ENCODE measurements at places on chromosomes 6 and 20. TPM values are rescaled to one million over a fixed set of nuclear protein-coding genes. Genes with fewer than 3 reads are reported as not detected.

DNA sequence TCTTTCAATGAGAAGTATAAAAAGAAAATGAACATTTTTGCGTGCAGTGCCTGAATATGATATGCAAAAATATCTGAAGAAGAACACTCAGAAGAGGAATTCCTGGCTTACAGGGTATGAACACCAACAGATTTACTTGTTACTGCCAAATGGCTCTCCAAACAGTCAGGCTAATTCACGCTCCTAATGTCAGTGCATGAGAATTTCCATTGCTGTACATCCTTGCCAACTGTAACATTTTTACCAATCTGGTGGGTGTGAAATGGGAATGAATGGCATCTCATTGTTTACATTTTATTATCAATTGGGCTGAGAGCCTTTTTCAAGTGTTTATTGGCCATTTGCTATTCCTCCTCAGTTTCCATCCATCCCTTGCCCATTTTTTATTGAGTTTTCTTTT is 365.3 kb upstream of the MAP3K7 start:
- DNase-seq, result no peak

GRCh38 chr20:19887556-19888268 is 129.4 kb upstream of the NAA20 start:
- peak; percentile 54 for DNase-seq

GRCh38 chr6:89830170-89830809 is 610 bp downstream of the CASP8AP2 start:
- DNase-seq, result no peak

DNA sequence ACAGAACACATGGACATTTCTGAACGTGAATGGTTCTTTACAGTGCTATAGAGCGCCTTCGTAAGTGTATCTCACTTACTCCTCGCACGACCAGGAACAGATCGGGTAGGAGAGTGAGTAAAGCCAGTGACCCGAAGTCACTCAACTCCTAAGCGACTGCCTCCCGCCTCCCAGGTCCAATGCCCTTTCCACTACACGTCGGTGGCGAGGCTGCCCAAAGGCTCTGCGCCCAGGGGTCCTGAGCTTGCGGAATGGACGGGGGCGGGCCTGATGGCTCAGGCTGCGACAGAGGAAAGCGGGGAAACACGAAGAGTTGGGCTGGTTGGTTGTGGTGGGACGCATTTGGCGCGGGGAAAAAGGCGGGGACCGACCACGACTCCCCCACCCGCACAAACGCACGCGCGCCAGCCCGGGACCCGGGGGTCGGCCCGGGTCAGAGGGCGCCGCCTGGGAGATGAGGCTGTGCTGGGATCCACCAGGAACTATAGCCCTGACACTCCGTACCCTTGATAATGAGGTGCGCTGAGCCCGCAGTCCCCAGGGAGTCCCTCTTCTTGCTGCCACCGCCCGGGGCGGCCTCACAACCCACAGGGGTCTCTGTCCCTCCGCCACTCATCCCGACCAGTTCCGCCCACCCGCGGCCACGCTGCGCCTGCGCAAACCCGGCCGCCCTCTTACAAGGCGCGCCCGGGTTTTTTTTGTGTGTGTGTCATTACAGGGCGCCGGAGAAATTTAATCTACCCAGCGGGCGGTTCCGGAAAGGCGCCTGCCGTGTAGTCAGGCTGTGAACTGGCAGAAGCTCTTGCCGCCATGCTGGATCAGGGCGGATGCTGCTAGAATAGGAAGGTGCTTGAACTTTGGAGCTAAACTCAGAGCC is at the start of gene BLOC1S5:
TSS of gene BLOC1S5 (minus strand) at position 629 of the 877 bp plus-strand sequence. CDS start at position 616, 13 bp downstream.
- peak; percentile 97 for DNase-seq

NFKBIE gene
- total RNA-seq, result 5.4 TPM

DNA sequence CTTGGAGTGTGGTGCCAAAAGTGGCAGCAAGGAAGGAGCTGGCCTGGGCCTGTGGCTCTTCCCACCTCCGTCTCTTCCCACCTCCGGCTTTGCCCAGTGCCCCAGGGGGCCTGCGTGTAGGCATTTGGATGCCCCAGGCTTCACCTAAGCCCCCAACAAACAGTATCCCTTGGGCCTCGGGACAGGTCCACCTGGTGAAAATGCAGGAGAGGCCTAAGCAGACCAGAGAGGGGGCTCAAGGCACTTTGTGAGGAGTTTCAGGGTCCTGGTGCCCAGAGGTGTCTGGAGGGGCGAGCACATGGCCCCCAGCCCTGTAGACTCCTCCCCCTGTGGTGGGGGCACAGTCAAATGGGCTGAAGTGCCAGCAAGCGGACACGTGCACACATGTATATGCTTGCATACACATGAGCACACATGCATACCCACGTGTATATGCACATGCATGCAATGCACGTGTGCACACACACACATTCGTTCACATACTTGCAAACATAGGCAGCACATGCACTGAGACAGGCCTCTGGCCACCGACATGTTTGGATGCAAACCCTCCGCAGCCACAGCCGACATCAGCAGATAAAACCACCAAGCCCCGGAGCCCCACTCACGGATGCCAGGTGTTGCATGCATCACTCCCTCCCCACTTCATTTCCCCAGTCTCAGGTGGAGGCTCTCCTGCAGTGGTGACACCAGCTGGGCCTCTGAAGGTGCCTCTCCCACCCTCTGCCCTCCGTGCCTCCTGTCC is 124.5 kb downstream of the TAF4 start:
- DNase-seq, result no peak

- peak; percentile 2 for DNase-seq
Observed at GRCh38 chr6:30399390-30400058, 54.6 kb downstream of the RPP21 start.

MAP7 gene
- 0.49 TPM for total RNA-seq

DNA sequence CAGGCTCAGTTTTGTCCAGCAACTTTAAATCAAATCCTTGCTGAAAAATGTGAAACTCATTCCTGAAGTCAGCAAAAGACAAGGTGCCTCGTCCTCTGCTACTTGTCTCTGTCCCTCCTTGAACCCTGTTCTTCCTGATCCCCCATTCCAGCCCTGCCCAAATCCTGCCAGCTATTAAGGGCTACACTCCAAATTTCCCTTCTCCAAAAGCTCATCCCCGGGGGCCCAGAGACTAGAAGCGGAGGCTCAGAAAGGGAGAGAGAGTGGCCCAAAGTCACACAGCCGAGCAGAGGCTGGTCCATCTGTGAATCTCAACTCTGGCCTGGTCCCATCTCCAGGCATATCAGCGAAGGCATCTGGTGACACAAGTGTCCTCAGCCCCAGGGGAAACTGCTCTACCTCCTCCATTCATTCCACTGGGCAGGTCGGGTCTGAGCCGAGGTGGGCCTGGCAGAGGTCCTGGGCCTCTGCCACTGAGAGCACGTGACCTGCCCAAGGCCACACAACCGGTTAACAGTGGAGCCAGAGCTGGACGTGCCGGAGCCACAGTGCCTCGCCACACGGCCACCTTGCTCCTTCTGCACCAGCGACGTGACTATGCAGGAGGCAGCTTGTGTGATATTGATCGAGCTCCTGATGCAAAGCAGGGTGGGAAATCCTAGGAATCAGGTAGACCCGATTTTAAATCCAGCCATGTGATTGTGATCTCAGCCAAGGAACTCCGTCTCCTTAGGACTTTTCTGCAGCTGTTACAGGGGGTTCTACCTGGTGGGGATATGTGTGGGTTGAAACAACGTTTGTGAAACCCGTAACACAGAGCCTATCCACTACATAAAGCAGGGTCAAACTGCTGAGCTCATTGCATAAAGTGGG is 28.6 kb downstream of the NOL4L start:
- no peak for DNase-seq

TGM3 gene
- total RNA-seq, result 0.08 TPM

ZNF311 gene
- 1.3 TPM for total RNA-seq

- no peak for DNase-seq
Observed at GRCh38 chr6:35797837-35798526, 859 bp upstream of the CLPS start.
